GM18507 (cell line): ENCODE measurements at places on chromosomes 3 and 15.

- DNase-seq, result no peak
Measured at GRCh38 chr15:47582233-47582632, 135.1 kb upstream of the SEMA6D start.

GRCh38 chr3:16388850-16389441 is 123.9 kb downstream of the OXNAD1 start:
- DNase-seq, result no peak

DNA sequence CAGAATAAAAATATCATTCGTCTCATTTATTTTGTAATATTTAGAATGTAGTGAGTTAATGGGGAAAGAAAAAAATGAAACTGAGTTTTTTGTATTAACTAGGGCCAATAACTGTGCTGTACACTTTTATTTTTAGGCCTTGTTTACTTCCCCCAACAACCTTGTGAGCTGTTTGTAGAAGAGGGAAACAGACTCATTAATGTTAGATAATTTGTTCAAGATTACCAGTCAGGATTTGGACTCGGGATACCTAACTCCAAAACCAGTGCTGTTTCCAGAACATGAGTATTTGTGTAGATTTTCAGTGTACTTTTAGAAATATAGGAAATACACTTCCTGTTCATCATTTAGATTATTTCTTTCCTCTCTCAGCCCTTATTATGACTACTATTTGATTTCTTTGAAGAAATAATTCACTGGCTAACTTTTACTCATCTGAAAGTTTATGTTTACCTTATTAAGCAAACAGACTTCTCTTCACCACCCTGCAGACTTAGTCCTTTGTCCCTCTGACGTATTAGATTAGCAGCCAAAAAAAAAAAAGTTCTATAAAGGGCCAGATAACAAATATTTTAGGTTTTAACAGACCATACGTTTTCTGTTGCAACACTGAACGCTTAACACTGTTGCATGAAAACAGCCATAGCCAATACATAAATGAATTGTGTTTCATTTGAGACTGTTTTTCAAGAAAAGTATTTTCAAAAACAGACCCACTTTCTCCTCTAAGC is 192.5 kb upstream of the CGNL1 start:
- DNase-seq, result no peak

DNA sequence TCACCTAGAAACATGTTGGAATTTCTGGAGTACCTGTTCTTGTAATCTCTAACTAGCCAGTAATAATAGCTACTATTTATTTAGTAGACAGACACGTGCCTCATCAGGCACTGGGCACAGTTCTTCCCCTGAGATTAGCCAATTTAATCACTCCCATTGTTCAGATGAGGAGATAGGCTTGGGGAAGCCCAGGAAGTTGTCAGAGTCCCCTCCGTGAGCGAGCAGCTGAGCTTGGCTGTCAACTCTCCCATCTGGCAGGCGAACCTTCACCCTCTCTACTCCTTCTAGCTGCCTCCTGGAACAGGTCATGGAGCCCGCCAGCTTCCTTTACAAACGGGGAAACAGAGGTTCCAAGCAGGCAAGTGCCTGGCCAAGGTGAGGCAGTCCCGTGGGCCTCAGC is 31.1 kb upstream of the FGD5 start:
- DNase-seq, result no peak

DNA sequence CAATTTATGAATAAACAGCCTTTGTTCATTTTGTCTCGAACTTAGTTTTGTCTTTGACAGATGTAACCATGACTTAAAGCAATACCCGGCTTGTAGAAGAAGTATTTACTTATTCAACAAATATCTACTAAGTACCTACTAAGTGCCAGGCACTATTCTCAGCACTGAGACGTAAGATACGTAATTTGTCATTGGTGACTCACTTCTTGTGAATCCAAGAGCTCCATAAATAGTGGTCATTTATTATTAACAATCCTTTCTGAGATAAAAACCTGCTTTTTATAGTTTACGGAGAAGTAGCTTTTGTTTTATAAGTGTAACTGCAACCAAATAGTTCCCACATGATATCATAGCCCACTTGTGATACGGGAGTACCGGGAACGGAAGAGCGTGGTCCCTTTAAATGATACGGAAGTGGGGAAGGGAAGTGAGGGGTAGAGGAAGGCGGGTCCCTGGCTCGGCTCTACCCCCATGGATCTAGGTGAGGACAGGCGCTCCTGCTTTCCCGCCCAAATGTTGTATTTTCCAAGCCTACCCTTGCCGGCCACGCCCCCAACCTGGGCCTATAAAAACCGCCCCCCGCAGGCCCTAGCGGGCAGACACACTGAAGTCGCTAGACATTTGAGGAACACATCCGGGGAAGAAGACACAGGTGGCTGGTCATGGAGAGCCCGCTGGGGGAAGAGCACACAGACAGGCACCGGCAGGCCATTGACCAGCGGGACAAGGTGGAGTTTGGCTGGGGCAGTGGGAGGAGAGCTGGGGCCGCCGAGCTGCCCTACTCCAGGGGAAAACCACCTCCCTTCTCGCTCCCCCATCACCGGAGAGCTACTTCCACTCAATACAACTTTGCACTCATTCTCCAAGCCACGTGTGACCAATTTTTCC is at the start of gene SAMMSON:
TSS of gene SAMMSON (plus strand) at position 594 of the 888 bp plus-strand sequence.
- no peak for DNase-seq

DNA sequence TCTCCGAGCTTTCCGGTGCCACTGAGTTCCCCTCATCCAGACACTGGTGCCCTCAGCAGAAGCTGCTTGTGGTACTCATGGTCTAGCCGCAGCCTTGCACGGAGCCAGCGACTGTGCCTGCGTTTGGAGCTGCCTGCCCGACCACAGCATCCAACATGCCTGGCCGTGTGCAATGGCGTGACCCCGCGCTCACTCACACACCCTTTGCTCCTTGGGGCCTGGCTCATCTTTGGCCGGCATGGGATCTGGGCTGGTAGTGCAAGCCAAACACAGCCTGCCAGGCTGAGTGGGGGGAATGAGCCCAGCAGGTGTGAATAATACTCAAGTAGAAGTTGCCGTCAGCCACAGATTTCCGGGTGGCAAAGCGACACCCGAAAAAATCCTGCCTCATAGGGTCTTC is 1178.7 kb upstream of the GBE1 start:
- no peak for DNase-seq

DNA sequence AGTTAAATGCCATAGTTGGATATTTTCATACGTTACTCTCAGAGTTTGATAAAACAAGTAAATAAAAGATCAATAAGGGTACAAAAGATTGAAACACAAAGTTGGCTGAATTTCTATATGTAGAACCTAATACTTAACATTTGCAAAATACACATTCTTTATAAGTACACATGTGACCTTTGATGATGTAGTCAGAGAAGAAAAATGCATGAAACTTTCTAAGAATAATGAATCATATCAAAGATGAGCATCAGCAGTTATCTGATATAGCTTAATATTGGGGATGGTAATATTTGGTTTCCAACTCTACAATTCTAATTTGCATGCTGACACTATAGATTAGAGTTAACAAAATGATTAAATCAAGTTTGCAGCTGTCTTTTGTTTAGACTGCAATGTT is 188.0 kb upstream of the TGFBR2 start:
- DNase-seq, result no peak

DNA sequence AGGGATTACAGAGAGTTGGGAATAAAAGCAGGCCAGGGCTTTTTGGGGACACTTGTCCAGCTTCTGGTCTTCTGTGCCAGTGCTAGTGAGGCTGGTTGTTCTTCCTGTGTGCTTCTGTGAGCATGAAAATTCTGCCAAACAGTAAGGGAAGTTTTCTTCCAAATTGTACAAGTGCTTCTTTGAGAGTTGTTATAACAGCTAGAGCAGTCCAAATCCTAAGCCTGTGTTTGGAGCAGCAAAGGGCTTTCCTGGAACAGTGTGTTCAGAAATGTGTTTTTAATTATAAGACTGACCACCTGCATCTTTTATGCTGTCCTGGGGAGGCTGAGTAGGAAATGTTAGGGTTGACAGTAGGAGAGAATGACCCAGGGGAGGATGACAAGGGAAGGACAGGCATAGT is 223.0 kb upstream of the P2RY1 start:
- no peak for DNase-seq

DNA sequence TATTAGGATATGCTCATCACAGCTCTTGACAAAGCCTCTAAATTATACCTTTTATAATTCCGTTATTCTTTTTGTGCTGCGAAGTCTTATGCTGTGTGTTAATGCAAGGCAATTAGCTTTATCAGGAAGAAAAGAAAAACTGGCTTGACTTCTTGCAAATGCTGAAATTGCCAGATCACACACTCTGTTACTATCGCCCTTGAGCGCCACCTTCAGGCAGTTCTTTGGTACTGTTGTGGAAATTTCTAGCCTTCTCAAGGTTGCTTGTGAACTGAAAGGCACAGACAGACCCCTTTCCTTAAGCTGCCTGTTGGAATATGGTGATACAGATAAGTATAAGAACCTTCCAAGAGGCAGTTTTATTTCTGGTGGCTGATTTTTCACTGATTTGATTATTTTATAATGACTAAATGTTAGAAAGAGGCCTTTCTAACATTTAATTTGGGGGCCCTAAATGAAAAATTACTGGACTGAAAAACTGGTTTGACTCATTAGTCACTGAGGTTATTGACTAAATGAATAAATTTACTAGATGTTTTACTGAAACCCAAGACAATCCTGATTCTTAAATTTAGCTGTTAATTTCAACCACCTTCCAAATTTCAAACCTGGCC is 126.2 kb upstream of the RASGRP1 start:
- DNase-seq, result no peak

DNA sequence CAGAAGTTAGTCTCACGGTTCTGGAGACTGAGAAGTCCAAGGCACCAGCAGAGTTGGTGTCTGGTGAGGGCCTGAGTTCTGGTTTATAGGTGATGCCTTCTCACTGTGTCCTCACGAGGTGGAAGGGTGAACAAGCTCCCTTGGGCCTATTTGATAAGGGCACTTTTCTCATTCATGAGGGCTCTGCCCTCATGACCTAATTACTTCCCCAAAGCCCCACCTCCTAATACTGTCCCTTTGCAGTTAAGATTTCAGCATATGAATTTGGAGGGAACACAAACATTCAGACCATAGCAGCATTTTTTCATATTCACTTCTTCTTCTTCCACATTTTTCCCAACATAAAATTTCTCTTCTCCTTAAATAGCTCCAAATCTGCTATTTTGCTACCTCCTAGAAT is 41.5 kb downstream of the TMEM41A start:
- no peak for DNase-seq

DNA sequence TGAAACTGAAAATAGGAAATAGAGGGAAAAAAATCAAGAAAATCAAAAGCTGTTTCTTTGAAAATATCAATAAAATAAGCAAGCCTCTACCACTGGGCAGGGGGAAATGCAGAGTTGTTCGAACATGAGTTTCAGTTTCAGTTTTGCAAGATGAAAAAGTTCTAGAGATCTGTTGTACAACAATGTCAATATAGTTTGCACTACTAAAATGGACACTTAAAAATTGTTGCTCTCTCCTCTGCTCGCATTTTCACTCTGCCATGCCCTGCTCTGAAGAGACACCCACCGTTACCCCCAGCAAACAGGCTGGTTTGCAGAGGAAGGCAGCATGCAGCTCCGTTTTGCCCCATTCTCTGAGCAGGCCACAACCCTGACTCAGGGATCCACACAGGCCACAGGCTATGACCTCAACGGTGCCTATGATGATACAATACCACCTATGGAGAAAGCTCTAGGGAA is 64.5 kb downstream of the ZNF148 start:
- DNase-seq, result peak; percentile 18

GRCh38 chr3:150128126-150128525 is 157.4 kb upstream of the PFN2 start:
- no peak for DNase-seq

DNA sequence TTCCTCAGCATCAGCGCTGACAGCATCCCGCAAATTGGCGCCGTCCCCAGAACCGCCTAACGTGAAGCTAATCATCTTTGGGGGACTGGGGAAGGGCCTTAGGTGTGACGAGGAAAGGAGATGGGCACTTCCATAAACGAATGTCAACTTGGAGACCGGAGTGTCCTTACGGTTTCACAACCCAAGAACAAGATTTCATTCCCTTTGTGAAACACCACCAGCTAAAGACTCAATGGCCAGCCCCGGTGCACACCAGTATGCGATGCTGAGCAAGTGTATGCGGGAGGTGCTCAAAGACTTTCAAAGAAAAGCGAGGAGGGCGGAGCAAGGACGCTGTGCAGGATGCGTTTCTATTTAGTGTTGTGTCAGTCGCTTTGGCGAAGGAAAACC is 759 bp upstream of the TTBK2 start:
- DNase-seq, result no peak

GRCh38 chr15:80890341-80891005 is 99.1 kb downstream of the MESD start:
- DNase-seq, result no peak

GRCh38 chr15:51524376-51524775 is 98.2 kb downstream of the DMXL2 start:
- no peak for DNase-seq

- DNase-seq, result no peak
Measured at GRCh38 chr15:73826711-73827251, 46.6 kb upstream of the TBC1D21 start.

GRCh38 chr3:126033051-126033745 is 50.7 kb downstream of the SLC41A3 start:
- DNase-seq, result no peak

GRCh38 chr15:51355096-51355495 is 13.6 kb downstream of the GLDN start:
- DNase-seq, result no peak

DNA sequence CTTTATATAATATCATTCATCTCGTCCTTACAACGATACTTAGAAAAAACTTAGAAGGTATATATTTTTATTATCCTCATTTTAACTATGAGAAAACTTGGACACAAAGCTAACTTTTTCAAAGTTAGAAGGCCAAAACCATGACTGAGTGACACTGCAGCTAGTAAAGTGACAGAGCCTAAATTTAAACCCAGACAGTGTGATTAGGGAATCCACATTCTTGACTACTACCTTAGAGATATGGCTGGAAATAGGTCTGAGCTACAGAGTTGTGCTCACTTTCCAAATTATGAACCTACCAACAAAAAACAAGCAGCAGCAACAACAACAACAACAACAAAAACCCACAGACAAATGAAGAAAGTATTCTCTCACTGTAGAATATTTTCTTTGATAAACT is 236.2 kb downstream of the SCAPER start:
- DNase-seq, result no peak

DNA sequence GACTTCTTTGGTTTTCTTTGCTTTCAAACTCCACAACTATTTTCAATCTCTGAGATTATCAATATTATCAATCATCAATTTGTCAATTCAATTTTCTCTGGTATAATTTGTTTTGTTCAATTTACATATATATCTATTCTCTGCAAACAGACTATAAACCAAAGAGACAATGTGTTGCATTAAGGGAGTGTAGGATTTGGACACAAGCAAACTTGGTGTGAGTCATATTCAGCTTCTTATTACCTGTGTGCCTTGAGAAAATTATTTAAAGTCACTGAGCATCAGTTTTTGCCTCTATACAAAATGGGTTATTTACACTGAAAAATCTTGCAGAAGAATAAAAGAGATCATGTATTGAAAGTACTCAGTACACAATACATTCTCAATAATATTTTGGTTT is 177.8 kb downstream of the NECTIN3 start:
- no peak for DNase-seq

GRCh38 chr15:37135225-37135624 is 34.9 kb upstream of the MEIS2 start:
- no peak for DNase-seq
